WERI-Rb-1 (cell line): ENCODE measurements at places on chromosomes 12 and 14.

DNA sequence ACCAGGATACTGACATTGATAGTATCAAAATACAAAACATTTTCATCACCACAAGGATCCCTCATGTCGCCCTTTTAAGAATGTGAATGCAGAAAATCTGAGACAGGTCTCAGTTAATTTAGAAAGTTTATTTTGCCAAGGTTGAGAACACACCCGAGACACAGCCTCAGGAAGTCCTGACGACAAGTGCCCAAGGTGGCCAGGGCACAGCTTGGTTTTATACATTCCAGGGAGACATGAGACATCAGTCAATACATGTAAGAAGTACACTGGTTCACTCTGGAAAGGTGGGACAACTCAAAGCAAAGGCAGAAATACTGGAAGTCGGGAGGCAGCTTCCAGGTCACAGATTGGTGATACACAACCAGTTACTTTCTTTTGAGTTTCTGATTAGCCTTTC, 235.2 kb upstream of the KRR1 start:
- no peak for DNase-seq

DNA sequence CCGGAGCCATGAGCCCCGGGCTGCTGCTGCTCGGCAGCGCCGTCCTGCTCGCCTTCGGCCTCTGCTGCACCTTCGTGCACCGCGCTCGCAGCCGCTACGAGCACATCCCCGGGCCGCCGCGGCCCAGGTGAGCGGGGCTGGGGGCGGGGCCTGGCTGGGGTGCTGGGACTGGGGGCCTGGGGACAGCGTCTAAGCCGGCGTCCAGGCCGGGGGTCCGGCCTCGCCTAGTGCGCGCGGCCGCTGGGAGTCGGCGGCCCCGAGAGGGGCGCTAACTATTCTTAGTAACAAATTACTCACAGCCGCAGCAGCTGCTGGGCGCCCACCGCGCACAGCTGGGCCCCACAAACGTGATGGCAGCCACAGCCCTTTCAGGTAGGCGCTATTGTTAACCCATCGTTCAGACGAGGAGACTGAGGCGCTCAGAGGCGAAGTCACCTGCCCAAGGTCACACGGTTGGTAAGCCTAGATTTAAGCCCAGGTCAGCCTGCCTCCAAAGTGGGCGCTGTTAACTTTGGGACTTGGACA, 374 bp downstream of the CYP46A1 start:
- no peak for DNase-seq

DNA sequence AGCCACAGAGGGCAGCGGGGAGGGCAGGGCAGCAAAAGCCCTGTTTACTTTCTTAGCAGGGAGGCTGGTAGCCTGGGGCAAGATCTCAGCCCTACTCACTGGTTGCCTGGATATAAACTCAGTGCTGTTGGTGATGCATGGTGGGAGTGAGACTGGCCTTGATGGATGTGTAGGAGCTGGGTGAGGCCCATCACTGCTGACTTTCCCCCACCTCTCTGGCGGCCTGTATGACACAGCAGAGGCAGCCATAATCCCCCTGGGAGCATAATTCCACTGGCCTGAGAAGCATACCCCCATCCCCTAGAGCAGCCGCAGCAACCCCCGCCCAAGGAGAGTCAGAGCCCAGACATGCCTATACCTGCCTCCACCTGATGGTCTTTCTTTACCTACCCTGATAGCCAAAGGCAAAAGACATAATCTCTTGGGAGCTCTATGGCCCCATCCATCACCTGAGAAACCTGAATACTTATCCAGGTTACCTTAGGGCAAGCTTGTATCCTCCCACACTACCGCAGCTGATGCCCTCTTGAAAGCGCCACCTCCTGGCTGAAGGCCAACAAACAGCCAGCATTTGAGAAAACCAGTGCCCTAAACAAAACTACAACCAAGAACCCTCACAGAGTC, 59.3 kb downstream of the DNAI7 start:
- DNase-seq, result peak; percentile 66

DNA sequence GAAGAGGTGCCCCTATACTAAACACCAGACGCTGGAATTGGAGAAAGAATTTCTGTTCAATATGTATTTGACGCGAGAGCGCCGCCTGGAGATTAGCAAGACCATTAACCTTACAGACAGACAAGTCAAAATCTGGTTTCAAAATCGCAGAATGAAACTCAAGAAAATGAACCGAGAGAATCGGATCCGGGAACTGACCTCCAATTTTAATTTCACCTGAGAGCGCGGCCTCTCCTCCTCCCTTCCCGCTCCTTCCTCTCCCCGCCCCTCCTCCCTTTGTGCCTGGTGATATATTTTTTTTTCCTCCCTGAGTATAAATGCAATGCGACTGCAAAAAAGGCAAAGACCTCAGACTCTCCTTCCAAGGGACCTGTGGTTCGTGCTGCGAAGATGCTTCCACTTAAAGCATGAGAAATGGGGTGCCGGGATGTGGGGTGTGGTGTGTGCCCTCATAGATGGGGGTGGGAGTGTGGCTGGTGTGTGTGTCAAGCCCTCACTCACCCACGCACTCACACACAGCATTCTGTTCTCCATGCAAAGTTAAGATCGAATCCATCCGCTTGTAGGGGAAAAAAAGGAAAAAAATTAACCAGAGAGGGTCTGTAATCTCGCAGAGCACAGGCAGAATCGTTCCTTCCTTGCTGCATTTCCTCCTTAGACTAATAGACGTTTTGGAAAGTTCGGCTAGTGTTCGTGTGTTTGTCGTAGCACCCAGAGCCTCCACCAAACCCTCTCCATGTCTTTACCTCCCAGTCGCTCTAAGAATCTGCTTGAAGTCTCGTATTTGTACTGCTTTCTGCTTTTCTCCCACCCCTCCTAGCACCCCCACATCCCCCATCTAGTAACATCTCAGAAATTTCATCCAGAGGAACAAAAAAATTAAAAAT, 4.5 kb downstream of the HOXC10 start:
- DNase-seq, result peak; percentile 43

DNA sequence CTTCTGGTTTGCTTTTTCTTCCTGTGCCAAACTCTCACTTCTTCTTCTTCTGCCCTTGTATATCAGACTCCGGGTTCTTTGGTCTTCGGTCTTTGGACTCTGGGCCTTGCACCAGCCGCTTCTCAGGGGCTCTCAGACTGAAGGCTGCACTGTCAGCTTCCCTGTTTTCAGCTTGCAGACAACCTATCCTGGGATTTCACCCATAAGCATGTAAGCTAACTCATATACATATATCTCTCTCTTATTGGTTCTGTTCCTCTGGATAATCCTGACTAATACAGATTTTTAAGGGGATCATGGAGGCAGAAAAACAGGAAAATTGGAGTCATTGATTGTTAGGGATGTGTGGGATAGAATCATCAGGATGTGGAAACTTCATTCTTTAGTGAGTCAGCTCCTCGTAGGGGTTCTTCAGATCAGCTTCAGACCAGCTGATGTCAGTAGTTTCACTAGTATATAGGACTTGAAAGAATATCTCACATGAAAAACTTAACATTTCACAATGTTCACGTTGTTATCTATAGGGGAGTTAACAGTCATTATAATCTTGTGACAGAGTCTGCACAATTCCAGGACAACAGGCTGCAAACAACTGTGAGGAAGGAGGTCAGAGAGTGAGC, 102.9 kb downstream of the RASSF9 start:
- DNase-seq, result no peak

GRCh38 chr12:4271717-4272423, 1.7 kb upstream of the CCND2 start:
- DNase-seq, result peak; percentile 46

GRCh38 chr12:82687021-82688011, 610 bp downstream of the TMTC2 start:
- DNase-seq, result peak; percentile 51

DNA sequence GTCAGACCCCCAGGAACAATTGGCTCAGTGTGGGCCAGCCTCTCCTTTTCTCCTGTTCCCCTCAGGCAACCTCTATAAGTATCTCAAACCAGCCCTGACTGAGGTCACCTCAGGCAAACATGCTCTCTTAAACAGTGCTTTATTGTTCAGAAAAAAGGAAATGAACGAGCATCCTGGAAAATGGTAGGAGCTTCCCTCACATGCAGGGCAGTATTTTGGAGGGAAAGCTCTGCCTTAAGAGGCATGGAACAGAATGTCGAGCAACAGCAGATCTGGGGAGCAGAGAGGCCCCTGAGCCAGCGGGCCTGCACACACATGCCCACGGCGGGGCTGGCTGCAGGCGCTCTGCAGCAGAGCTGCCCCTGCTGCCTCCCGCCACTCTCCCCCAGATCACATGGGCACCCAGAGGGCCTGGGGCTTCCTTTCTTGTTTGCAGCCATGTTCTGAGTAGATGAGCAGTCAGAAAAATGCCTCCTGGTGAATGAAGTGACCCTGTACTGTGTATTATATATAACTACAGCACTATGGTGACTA, 42.0 kb downstream of the MOK start:
- DNase-seq, result peak; percentile 82

GRCh38 chr12:12606781-12607589, 4.7 kb upstream of the CREBL2 start:
- DNase-seq, result no peak

GRCh38 chr12:44942714-44943113, 66.6 kb upstream of the NELL2 start:
- no peak for DNase-seq

DNA sequence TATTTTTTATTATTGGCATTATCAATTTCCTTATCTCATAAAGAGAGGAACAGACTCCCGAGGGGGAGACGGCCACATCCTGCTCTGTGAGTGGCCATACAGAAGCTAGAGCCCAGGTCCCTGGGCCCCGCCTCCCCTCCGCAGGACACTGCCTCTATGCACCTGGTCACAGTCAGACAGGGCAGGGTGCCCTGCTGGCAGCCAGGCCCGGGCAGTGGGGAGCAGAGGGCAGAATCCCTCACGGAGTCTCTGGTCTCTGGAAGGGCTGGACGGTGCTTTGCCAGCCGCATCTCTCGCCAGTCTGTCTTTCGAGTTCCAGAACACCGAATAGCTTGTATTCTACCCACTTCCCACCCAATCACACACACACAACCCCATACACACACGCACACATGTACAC, 16.4 kb upstream of the CACNA2D4 start:
- no peak for DNase-seq

DNA sequence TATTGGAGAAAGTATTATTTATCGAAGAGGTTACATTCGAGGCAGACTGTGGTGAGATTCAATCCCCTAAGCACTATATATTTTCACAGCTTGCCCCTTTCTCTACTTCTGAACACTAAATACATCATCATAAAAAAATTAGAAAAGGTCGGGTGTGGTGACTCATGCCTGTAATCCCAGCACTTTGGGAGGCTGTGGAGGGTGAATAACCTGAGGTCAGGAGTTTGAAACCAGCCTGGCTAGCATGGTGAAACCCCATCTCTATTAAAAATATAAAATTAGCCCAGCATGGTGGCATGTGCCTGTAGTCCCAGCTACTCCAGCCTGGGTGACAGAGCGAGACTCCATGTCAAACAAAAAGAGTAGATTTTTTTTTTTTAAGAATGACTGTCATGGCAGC, 70.6 kb upstream of the MYF6 start:
- no peak for DNase-seq

- DNase-seq, result peak; percentile 47
Measured at GRCh38 chr14:104136472-104137296, 1.7 kb upstream of the KIF26A start.

- DNase-seq, result no peak
Measured at GRCh38 chr12:101229841-101230241, 19.8 kb upstream of the SLC5A8 start.

DNA sequence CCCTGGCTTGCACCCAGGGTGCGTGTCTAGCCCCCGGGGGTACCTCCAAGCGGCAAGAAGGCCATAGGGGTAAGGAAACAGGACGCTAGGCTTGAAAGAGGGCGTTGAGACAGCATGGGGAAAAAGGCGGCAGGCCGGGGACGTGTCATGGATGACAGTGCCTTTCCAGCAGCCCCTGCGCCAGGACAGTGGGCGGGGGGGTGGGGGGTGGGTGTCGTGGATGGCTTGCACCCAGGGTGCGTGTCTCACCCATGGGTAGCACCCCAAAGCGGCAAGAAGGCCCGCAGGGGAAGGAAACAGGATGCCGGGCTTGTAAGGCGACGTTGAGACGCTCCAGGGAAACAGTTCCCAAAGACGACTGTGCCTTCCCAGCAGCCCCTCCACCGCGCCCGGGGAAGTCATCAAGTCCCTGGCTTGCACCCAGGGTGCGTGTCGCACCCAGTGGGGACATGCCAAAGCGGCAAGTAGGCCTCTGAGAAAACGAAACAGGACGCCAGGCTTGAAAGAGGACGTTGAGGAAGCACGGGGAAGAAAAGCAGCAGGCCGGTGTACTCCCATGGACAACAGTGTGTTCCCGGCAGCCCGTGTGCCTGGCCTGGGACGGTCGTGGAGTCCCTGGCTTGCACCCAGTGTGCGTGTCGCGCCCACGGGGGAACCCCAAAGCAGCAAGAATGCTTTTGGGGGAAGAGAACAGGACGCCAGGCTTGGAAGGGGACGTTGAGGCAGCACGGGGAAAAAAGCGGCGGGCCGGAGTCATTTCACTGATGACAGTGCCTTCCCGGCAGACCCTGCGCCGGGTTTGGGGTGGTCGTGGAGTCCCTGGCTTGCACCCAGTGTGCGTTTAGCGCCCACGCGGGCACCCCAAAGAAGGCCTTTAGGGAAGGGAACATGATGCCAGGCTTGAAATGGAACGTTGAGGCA, 163.5 kb upstream of the ALG10B start:
- no peak for DNase-seq

DNA sequence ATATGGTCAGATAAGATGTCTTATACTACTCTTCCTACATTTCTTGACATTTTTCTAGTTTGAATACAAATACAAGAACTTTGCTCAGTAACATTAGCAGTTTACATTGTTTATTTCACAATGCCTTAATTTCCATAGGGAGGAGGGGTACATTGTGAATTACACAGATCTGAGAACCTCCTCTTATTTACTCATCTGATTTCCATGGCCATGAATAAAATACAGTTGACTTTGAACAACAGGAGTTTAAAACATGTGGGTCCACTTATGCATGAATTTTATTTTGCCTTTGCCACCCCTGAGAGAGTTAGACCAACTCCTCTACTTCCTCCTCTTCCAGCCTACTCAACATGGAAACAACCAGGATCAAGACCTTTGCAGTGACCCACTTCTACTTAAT, 67.7 kb downstream of the MGST1 start:
- DNase-seq, result no peak

- no peak for DNase-seq
Measured at GRCh38 chr12:108895220-108895802, 15.4 kb downstream of the DAO start.

DNA sequence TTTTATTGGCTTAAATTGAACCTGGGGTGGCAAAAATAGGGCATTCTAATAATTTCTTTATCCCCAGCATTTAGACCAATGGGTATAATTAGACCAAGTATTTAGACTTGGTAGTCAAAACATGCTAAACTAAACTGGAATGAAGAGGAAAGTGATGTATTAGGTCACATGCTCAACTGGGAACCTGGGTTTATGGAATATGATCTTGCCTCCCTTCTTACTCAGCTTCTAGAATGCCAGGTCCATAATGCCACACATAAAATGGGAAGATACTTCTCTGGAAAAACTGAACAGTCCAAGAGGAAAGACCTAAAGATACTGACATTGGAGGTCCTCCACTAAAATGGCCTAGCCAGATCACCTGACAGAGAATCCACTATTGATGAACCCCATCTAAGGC, 6.2 kb upstream of the BIN2 start:
- DNase-seq, result no peak
